CD4-positive, alpha-beta T cell treated with Interleukin-10 for 1 hour (primary cell): ENCODE measurements at places on chromosomes 2 and 18.

GRCh38 chr18:23578891-23579653 is 7.2 kb downstream of the NPC1 start:
- DNase-seq: no peak

GRCh38 chr18:55406451-55406991 is 181.5 kb downstream of the TCF4 start:
- DNase-seq: no peak

DNA sequence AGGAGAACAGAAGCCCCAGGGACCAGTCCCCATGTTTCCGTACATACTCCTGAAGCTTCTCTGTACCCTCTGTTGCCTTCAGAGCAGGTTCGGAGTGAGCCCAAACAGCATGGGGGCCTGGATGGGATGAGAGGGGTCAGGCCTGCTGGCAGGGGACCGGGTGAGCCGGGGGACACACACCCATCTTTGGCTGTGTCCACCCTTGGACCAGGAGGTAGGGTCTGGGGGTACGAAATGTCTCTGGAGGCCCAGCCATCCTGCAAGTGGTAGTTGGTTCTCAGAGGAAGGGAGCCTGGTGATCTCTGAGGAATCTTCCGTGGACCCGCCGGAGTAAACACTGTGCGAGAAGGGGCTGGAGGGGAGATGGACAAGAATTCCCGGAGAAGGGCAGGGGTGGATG is 15.3 kb downstream of the FBLN7 start:
- no peak for DNase-seq

DNA sequence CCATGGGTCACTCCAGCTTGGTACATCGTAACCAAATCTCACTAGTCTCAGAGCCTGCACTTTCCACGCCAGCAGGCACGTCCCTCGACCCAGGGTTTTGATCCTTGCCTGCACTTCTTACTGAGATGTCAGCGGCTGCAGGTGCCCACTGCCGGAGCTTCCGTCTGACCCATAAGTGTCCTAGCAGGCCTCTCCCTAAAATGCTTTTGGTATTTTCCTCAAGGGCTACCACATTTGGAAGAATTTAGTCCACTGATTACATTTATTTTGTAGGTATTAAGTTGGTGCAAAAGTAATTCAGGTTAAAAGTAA is 175.0 kb upstream of the FBXO11 start:
- DNase-seq: no peak

DNA sequence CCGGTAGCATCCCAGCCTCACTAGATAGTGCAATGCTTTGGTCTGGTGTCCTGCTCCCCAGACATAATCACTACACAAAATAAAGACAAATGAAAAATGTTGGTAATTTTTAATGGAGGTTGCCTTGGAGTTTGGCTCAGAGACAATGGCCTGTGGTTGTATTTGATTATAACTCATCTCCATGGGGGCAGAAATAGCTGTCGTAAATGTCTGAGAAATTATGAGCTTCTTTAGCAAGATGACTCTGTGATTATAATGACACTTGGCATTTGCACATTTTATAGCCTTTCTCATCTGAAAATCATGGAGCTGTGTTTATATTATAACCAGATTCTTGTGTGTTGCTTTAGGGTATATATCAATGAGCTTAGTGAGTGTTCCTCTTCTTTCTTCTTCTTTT is 1779.7 kb upstream of the CELF4 start:
- DNase-seq: no peak
